ENCODE measurements at places on chromosomes 5 and 9.

DNA sequence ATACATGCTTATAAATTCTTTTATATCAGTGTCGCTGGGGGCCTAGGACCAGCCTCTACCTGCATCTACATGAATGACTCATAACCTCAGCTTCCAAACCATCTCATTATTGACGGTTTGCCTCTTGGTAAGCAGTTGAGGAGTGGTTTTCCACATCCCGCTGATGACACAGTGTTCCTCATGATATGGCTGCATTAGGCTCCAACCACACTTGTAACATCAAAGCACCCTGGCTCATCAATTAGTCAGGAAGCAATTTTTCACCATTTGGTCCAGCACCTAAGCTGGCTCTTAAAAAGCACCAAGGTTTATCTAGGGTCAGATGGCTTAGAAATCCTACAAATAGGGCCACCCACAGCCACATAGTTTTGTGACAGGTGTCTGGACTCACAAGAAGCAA lies 402.4 kb downstream of the ARHGEF28 start:
- DNase-seq, result no peak

- DNase-seq, result no peak
These were observed 28.4 kb upstream of the EBF1 start for GRCh38 chr5:159128070-159128541.

DNA sequence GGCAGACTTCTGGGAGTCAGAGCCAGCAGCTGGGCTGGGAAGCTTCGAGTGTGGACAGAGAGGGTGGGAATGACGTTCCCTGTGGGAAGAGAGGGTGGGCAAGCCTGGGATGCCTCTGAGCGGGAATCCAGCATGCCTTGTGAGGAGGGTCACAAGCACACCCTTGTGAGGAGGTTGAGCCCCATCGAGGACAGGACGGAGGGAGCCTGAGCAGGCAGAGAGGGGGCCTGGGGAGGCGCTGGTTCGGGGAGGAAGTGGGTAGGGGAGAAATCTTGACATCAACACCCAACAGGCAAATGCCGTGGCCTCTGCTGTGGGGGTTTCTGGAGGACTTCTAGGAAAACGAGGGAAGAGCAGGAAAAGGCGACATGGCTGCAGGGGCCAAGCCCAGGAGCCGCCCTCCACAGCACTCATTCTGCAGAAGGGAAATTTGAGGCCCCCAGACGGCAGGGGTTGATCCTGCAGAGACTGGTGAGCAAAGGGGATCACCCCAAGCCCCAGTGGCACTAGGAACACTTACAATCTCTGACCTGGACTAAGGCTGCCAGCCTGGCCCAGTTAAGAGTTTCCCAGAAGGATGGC lies 1.1 kb upstream of the IL13 start:
- no peak for DNase-seq

DNA sequence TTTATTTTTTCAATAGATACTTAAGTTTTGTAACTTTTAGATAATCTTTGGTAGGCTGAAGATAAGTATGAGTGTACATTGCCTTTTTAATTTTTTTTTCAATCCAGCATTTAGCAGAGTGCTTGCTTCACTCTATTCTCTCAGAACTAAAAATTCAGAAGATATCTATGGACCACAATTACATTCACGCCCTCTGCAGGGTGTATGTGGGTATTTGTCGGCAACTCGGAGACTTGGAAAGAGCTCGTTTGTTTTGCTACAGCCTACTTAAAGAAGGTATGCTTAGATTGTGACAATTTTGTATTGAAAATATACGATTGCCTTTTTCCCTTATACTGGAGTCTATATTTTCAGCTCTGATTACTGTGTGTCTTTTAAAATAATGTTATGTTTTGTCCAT lies 43.8 kb downstream of the ICE1 start:
- no peak for DNase-seq

DNA sequence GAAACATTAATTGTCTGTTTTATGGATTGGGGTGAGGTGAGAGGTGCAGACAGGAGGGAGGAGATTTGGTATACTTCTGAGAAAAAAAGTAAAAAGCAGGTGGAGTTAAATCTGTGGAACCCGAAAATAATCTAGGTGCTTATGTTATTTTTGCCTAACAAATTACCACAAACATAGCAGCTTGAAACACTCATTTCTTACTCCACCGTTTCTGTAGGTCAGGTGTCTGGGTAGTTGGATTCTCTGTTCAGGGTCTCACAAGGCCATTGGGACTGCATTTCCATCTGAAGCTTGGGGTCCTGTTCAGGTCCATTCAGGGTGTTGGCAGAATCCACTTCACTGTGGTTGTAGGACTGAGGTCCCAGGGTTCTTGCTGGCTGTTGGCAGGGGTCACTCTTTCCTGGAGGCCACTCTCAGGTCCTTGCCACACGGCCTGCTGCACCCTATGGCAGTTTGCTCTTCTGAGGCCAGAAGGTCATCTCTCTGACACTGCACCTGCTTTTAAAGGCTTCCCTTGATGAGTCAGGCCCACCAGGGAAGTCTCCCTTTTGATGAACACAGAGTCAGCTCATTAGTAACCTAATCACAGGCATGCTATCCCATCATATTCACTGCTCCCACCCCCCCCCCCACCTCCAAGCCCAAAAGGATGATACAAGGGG lies 82.2 kb downstream of the TRIO start:
- DNase-seq, result no peak

All from stimulated activated CD4-positive, alpha-beta T cell treated with anti-CD3 and anti-CD28 coated beads, Interleukin-15, amount 100 ng/mL, for 1 hour (primary cell).